Kidney glomerular epithelial cell (primary cell): ENCODE measurements at places on chromosomes 4 and X.

DNA sequence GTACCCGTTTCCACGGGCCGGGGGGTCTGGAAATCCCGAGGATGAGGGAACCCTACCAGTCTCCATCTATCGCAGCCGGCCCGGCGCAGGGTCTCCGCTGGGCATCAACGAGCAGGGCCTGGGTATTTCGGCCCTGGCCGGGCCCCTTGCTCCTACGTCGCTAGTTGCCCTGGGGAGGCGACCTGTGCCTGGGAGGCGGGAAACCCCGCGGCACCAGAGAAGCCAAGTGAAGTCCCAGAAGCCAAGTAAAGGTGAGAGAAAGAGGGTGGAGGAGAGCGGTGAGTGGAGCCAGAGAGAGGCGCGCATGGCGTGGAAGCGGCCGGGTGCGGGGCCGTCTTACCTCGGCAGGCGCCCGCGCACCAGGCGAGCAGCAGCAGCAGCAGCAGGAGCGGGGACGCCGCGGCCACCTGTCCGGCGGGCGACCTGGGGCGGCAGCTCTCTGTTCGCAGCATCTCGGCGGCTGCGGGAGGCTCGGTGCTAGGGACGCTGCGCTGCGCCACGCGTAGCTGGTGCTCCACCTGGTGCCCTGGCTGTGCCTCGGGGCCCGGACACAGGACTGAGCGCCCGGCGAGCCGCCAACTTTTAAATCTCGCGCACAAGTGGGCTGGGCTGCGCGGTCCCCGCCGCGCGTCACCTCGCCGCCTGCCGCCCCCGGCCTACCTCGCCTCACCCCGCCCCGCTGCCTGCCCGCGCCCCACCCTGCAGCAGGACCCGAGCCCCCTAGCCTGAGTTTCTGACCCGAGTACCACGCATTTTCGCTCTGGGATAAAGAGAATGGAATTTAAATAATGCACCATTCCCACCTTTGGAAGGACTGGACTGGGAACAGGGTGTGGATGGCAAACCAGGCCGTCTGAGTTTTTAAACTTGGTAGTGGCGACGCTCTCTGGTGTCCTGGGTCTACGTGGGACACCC lies at the start of gene NMU:
TSS of gene NMU (minus strand) at position 558 of the 915 bp plus-strand sequence. CDS start at position 452, 106 bp downstream.
- no peak for DNase-seq

DNA sequence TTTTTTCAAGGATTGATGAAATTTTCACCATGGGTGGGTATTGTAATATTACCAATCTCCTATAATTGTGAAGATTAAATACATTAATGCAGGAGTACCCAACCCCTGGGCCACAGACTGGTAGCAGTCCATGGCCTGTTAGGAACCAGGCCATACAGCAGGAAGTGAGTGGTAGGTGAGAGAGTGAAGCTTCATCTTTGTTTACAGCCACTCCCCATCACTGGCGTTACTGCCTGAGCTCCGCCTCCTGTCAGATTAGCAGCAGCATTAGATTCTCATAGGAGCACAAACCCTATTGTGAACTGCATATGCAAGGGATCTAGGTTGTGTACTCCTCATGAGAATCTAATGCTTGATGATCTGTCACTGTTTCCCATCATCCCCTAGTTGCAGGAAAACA lies 15.1 kb downstream of the RAPGEF2 start:
- DNase-seq = no peak

DNA sequence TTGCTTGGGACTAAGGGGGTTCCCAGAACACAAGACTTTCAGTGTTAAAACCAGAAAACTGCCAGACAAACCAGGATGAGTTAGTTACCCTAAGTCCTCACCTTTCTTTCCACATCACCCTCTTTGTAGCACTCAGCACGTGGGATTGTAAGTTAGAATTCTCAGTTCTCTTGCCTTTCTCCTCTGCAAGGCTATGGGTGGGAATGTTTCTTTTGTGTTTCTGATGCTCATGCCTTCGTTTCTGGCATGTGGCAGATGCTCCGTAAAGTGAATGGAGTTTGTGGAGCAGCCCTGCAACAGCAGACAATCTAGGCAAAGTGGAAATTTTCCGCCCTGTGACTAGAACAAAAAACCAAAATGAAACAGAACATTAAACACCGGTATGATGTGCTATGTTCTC lies 64.7 kb upstream of the SPP1 start:
- DNase-seq = no peak

DNA sequence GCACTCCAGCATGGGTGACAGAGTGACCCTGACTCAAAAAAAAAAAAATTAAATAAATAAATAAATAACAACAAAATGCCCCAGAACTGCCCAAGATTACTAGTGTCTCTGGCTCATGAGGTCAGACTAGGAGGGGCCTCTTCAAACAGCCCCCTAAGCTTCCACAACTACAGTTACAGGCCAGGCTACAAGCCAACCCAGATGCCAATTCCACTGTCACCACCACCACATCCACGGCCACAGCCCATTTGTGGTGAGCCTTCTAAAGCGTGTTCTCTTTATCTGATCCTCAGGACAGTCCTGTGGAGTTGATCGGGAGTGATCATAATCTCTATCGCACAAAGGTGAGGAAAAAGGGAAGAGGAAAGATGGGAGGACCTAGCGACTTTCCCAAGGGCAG lies 36.6 kb downstream of the IGFBP7 start:
- DNase-seq = no peak

DNA sequence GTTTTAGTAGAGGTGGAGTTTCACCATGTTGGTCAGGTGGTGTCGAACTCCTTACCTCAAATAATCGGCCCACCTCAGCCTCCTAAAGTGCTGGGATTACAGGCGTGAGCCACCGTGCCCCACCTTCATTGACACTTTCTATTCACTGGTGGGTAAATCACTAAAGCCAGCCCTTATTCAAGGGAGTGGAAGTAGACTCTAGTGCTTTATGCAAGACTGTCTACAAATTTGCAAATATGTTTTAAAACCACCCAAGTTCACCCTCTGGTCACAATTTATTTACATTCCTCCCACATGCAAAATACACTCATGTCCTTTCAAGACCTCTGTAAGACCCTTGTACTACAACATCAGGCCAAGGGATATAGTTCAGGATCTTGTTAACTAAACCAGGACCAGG lies 45.0 kb downstream of the SLC34A2 start:
- no peak for DNase-seq

GRCh38 chr4:2868877-2869487 lies 25.3 kb downstream of the ADD1 start:
- DNase-seq = no peak

GRCh38 chrX:132565273-132565672 lies 76.4 kb upstream of the MBNL3 start:
- no peak for DNase-seq

DNA sequence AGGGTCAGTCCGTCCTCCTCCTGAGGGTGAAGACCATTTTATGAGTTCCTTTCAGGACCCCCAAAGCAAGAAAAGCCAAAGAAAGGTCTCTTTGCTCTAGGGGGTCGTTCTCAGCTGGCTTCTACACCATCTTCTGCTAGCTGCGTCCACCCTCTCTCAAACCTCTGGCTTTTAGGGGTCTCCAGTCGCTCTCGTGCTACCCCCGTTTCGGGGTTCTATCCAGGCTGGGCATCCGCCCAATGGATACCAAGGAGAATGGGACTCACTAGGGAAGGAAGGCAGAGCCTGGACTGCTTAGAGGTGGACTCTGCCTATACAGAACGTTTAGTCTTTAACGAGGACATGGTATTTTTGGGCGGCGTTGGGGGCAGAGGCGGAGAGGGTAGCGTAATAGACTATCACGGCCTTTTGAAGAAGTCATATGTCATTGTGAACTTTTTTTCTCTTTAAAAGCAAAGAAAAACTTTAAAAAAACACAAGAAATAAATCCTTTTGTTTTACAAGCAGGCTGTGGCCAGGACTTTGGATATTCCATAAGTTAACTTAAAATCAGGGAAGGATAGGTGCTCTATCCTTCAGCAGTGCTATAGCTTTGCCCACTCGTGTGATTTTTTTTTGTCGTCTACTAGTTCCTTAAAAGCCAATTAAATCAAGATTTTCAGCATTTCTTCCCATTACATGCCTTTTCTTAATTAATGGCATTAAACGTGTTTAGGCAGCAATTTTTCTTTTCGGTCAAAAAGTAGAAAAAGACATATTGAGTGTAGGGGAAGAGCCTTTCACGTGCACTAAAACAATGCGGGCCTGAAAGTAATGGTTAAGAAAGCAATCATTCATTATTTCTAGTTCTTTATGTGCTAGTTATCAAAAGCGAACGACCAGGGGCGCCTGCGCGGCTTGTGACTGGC lies 7.2 kb upstream of the PITX2 start:
- no peak for DNase-seq

GRCh38 chr4:165834116-165834515 lies 38.9 kb upstream of the TLL1 start:
- DNase-seq = no peak

DNA sequence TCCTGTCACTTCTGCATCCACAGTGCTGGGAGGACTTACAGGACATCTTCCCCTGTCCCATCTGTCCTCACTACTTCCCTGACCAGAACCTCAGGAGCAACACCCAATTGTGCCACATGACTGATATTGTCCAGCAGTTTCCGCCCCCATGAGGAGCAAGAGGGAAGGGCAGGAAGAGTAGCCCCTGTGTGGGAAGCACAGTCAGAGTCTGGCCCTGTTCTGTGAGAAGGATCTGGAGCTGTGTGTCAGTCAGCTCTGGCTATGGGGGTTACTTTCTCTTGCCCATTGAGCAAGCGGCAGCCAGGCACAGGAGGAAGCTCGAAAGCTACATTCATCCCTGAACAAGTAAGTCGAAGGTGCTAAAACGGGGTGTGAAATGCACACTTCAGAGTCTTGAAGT lies 14.8 kb upstream of the TRIM60 start:
- DNase-seq = no peak

DNA sequence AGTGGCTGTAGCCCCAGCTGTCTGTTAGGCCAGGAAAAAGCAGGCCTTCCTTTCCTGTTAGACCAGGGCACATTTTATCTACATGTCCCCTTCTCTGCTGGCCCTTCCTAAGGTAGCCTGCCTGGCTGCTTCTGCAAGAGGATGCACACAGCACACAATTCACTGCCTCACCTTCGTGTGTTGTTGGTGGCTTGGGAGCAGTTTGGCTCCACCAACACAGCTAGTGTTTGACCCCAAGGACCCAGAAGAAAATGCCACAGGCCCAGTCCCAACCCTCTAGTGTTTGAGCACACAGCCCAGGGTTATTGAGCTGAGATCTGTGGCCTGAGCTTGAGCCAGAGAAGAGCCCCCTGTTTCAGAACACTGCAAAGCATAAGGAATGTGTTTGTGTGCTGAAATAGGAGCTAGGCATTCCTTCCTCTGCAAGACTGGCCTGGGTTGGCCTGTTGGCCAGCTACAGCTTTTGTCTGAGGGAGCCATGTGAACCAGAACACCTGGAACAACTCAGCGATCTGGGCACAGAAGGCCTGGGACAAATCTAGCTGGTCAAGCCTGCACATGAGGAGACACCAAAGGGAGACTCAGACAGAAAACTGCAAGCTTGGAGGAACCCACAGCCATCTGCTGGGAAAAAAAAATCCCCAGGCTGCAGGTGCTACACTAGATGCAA lies 26.4 kb downstream of the MAGEE1 start:
- no peak for DNase-seq

DNA sequence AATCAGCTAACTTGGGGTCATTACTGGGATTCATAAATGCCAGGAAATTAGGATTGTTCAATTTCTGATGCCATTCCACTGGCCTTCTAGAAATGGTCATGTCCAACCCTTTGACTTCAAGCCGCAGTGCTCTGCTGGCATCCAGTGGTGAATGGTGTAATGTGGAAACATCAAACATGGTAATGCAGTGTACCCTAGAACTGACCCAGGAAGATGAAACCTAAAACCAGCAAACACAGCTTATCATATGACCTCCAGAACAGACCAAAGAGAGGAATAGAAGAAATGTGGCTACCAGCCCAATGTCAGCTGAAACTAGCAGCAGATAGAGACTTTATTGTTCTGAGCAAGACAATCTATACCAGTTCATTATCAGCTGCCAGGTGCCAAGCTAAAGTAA lies 13.8 kb downstream of the CXCL13 start:
- DNase-seq = no peak

DNA sequence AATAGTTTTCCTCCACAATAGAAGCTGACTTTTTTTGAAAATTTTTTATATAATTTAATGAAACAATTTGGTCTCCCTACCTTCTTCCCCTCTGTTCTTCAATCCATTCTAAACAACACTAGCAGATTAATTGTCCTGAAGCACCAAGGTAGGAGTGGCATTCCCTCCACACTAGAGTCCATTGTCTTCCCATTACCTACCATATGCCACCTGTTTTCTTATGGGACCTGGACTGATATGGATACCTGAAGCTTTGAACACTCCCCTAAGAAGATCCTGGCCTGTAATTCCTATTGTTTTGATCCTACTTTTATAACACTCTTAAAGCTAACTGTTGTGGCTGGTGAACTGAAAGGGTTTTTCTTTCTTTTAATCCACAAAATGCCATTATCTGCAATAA lies 92.0 kb downstream of the APBB2 start:
- no peak for DNase-seq

- DNase-seq = no peak
Observed at GRCh38 chr4:184370711-184371389, 103.5 kb downstream of the IRF2 start.

GRCh38 chr4:93351846-93352245 lies 476.7 kb upstream of the ATOH1 start:
- no peak for DNase-seq

DNA sequence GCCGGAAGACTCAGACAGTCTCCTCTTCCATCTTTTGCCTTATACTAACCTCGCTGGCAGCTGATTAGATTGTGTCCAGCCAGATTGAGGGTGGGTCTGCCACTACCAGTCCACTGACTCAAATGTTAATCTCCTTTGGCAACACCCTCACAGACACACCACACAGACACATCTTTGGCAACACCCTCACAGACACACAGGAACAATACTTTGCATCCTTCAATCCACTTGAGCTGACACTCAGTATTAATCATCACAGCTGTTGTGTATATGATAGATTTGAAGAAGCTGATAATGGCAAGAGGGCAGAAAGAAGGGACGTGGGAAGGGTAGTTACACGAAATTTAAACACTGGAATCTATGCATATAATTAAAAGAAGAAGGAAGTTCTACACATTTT lies 139.5 kb downstream of the ANKRD50 start:
- DNase-seq = no peak

- DNase-seq = no peak
Observed at GRCh38 chr4:66357316-66357715, 687.0 kb upstream of the EPHA5 start.

DNA sequence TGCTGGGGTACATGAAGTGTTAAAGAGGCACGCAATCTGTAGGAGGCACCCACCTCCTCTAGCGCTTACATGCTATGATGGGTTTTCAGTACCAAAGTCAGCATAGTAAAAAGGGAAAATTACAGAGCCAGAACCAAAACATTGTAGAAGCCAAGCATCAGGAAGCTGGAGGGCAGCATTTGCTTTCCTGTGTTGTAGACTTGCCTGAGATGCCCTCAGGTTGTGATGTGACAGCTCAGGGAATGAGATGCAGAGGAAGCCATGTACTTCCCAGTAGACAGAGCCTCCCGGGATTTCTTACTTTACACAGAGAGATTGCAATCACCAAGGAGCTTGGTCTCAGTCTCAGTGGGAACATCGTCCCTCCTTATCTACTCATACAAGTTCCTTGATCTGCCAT lies 161.5 kb downstream of the ARAP2 start:
- no peak for DNase-seq

DNA sequence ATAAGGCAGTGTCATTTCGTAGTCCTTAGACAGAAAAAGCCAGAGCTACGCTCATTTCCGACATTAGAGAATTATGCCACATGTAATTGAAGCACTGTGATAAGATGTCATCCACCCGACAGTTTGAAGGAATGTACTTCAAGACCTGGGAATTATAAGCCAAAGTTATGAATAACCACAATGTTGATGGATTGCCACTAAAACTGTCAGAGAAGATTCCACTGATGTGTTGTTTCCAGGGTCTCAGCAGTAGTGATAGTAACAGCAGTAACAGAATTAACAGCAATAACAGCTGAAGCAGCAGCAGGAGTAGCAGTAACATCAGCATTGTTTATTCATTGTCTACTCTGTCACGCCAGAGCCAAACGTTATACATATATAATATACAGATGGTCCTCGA lies 24.7 kb downstream of the RAB33A start:
- DNase-seq = no peak
